ENCODE measurements at places on chromosomes 1 and 21. TPM values are rescaled to one million over a fixed set of nuclear protein-coding genes. Genes with fewer than 3 reads are reported as not detected.

DNA sequence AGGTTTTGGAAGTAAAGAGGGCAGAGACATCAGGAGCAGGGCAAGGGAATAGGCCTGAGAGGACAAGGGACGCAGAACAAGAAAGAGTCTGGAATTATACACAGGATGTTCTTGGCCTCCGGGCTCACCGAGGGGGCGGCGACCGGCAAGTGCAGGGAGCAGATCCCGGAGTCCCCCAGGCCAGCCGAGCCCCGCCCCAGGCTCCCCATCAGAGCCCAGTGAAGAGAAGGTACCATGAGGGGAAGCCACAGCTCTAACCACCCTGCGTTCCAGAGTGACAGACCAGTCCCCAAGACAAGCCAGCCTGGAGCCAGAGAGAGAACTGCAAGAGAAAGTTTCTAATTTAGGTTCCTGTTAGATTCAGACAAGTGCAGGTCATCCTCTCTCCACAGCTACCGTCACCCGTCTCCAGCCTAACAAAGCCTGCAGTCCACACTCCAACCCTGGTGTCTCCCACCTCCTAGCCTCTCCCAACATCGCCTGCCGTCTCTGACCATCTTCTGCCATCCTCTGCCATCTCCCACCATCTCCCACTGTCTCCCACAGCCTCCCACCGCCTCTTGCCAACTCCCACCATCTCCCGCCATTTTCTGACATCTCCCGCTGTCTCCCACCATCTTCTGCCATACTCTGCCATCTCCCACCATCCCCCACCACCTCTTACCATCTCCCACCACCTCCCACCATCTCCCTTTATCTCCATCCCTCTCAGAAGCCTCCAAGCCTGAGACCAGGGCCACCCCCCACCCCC, 42.5 kb downstream of the CAPN2 start:
- no peaks in the 10 kb centered on the region for H3K4me1 ChIP-seq
- peaks cover 36% of the 10 kb centered on the region for H3K36me3 ChIP-seq
- no peak overlapping the region for H3K27ac ChIP-seq
- H3K27me3 ChIP-seq, result no peaks in the 10 kb centered on the region

DNA sequence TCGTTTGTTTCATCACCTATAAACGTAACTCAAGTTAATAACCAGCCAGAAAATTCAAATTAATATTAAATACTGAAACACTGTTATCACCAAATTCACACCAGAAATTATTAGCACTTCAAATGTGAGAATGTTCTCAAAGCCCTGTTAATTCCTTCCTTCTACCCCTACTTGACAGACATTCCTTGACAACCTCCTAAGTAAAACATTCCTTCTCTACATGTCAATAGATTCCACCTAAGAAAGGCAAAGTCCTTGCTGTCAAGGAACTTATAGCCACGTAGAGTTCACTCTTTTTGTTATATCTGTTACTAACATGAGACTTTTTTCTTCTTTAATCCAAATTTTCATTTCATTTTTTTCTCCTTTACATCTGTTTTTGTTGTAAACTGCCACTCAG, 441.5 kb downstream of the SMYD3 start:
- H3K4me1 ChIP-seq, result peaks cover 8% of the 10 kb centered on the region
- DNase-seq, result no peak
- H3K36me3 ChIP-seq, result no peaks in the 10 kb centered on the region
- no peak overlapping the region for H3K27ac ChIP-seq
- H3K27me3 ChIP-seq, result no peaks in the 10 kb centered on the region
- H3K4me3 ChIP-seq, result no peak overlapping the region

- peaks cover 14% of the 10 kb centered on the region for H3K27me3 ChIP-seq
- H3K4me1 ChIP-seq, result peaks cover 7% of the 10 kb centered on the region
- H3K36me3 ChIP-seq, result no peaks in the 10 kb centered on the region
- DNase-seq, result no peak
These were observed 78.8 kb upstream of the CD1D start for GRCh38 chr1:158101927-158102326.

- no peak for DNase-seq
- H3K27me3 ChIP-seq, result peaks cover 55% of the 10 kb centered on the region
- H3K27ac ChIP-seq, result no peak overlapping the region
These were observed 2.4 kb downstream of the GRIK3 start for GRCh38 chr1:37031871-37032270.

ARV1 gene
- 14.6 TPM for total RNA-seq

ASAP3 gene
- not detected for total RNA-seq
